GM20000 (cell line): ENCODE measurements at places on chromosomes 4 and X.

DNA sequence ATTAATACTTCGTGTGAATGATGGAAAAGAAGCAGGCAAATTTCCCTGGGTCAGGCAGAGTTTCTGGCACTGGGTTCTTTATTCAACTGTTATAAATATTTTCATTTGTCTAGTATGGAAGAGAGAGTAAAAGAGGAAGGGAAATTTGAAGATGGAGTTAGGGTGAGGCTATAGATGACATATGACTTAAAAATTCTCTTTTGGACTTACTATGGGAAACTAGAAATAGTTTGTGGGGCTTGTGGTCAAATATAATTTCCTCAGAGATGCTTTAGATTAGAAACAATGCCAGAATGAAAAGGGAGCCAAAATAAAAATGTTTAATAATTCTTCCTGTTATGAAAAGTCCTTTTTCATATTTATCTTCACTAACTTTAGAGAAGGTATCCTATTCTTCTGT lies 103.2 kb downstream of the GC start:
- no peak for DNase-seq

DNA sequence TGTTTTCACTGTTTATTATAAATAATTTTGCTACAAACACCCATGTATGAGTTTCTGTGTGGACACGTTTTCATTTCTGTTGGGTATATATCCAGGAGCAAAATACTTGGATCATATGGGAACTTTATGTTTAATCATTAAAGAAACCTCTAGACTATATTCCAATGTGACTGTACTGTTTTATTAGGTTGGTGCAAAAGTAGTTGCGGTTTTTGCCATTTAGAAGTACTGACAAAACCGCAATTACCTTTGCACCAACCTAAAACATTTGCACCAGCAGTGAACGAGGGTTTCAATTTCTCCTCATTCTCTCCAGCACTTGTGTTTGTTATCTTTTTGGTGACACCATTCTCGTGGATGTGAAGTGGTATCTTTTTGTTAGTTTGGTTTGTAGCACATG lies 565.0 kb downstream of the TRIML1 start:
- DNase-seq, result no peak

DNA sequence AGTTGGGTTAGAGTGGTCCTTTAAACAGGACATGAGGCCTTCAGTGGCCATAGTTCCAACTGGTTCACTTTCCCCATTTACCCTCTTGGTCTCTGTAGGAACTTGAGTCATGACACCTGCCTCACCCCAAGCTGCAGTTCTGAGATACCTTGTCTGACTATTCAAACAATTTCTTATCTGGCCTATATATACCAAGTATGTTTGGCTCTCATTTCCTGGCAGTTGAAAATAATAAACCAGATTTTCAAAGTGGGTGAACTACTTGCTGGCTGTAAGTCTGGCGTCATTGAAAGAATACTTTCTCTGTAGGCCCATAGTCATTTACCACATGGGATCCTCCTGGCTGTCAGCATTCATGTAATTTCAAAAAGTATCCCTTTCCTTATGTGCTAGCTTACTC lies 228.8 kb downstream of the SHROOM3 start:
- DNase-seq, result no peak

DNA sequence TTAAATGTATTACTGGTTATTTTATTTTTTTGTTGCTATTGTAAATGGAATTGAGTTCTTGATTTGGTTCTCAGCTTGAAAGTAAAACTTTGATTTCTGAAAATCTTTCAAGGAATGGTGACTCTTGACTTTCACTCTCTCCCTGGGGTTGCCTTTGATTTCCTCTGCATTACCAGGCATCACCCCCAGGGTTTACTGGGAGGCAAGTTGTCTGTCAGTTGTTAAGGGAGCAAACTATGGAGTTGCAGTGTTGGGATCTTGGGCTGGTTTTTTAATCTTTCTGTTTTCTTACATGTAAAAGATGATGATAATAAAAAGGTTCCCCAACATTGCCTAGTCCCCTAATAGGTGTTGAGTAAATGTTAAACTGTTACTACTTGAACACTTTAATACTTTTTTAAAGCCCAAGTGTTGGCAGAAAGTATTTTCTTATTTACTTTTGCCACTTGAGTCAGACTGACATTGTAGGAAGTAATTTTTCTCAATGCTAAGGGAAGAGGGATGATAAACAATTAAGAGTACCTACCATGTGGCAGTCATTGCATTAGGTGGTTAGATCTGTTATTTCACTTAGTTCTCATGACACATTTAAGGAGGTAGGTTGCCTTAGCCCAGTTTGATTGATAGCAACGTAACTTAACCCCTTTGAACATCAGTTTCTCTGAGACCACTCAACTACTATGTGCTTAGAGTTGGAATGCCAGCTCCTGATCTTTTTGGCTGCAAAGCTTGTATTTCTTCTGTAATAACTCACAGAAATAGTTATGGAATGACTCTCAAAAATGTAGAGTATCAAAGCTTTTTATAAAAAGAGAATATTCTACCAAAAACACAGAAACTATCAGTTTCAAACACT lies 67.1 kb downstream of the DCLK2 start:
- no peak for DNase-seq

- no peak for DNase-seq
Observed at GRCh38 chr4:31518796-31519250, 798.7 kb downstream of the PCDH7 start.

GRCh38 chr4:39505581-39505980 lies 21.7 kb downstream of the UGDH start:
- no peak for DNase-seq

DNA sequence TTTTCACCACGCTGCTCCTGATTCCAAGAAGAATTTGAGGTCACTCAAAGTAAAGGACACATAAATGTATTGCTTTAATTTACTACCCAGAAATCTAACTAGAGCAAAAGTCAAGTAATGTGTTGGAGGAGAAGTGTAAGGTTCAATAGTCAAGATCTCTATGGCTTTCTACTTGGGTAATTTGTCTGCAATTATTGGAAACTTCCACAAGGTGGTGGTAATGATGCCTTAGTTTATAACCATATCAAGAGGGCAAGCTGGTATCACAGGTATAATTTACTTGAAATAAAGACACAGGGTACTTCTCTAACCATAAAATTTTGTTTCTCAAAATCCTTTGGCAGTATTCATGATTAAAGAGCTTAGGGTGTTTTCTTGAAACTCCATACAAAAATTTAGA lies 10.2 kb upstream of the GRIA3 start:
- no peak for DNase-seq

- no peak for DNase-seq
Observed at GRCh38 chr4:53476232-53477037, 99.0 kb downstream of the FIP1L1 start.

- DNase-seq, result no peak
Observed at GRCh38 chrX:47172971-47173792, 20.4 kb upstream of the UBA1 start.

GRCh38 chr4:187883836-187884475 lies 111.6 kb upstream of the ZFP42 start:
- no peak for DNase-seq

GRCh38 chr4:66688674-66689073 lies 856.6 kb downstream of the CENPC start:
- no peak for DNase-seq

- DNase-seq, result no peak
Observed at GRCh38 chrX:13094828-13095341, 50.5 kb upstream of the FAM9C start.

DNA sequence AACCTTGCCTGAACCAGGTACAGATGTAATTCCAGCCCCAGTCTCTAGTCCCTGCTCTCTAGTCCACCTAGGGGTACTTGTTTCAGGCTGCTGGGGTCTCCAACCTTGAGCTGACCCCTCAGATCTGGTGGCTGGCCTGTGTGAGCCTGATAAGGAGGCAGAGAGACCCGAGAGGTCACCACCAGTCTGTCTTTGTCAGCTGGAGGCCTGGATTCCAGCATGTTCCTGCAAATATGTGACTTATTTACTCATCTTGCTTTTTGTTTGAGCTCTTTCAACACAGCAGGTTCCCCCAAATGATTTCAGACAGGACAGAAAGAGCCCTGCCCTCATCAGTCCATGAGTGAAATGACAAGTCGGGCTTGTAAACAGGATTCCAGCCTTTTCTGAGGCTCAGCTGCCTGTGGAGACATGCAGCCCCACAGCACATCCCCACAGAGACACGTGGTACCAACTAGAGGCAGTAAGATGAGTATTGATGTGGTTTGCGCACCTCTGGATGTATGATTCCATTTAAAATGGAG lies 37.5 kb upstream of the STK26 start:
- no peak for DNase-seq

- no peak for DNase-seq
Observed at GRCh38 chrX:150363561-150364346, 637 bp downstream of the MAMLD1 start.

GRCh38 chr4:158621729-158622128 lies 50.0 kb downstream of the C4orf46 start:
- no peak for DNase-seq

- DNase-seq, result peak; percentile 26
Observed at GRCh38 chrX:101417981-101418841, 10.2 kb downstream of the HNRNPH2 start.

DNA sequence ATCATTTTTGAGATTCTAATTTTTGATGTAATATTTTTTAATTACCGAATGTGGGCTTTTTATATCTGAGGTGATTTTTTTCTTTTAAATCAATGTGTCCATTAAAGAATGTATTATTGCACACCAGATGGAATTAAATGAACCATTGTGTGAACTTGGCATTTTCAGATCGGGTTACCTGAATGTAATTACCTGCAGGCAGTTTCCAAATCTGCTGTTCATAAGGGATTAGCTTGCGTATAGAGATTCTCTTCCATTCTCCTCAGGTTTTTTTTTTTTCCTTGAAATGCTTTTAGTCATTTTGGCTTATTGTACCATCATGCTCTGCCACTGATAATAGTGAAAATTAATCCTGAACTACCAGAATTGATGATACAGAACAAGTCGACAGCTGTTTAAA lies 511.5 kb upstream of the ATOH1 start:
- no peak for DNase-seq

DNA sequence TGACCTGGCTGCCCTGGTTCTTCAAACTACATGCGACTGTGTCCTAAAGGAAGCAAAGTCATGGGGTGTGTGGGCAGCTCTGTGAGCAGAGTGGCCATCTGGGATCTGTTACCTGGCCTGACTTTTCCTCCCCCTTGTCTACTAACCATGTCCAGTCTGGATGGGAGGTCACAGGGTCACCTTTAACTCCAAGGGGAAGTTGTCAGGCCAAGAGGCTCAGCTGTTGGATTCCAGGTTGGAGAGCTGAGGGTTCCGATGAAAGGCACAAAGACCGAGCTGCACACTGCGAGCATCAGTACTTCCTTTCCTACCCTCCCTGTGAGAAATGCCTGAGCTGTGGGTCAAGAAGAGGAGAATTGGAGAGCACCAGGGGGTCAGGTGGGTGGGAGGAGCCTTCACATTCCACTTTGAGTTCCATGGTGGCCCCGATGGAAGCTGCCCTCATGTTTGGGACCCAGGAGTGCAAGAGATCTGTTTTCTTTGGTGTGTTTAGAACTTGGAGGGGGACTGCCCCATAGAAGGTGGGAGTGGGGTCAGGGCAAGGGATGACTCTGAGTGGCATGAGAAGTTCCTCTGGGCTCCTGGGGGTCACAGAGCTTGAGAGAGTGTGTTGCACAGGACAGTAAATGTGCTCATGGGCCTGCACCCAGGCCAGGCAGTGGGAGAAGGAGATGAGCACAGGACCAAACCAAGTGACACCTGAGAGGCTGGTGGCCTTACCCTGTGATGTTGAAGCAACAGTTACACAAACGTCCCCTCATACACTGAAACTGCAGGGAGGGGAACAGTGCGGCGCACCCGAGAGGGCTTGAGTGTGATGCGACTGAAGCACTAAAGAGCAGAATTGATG lies 36.2 kb downstream of the RGS12 start:
- DNase-seq, result no peak

DNA sequence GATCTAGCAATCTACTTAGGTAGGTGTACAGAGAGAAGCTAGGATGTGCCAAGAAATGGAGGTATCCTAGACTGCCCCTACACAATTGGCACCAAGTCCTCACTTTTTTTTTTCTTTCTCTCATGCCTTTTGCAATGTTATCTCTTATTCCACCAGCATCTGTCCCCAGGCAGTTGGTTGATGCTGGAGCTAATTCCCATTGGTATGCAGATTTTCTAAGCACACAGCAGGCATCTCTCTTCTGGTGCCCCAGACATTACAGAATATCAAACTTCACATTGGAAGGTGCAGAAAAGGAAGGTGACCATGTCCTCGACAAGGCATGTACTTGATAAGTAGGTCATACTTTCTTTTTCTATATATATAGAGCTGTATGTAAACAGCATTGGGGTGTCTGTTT lies 21.6 kb downstream of the LUZP4 start:
- DNase-seq, result no peak

DNA sequence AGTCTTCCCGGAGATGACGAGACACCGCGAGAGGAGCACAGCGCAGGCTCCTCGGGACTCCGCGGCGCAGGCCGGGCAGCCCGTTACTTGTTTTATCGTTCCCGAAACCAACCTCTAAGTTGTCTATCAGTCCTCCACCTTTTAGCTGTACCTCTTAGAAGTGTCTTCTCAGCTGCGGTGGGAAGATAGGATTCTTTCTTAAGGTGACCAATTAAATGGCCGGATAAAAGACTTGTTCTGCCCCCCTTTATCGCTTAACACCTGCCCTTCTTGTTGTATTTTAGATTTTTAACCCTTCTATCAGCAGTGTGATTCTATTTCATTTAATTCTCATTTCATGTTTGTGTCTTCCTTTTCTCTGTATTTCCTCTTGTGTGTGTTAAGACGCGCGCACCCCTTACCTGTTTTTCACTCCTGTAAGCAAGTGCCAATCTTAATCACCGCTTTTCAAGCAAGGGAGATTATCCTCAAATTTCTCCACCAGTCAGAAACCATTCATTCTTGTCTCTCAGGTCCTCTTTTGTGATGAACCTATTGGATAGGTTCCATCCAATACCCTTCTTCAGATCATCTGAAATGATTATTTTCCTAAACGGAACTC lies at the start of gene SLC9B2:
SLC9B2 (minus strand) TSS at position 15 of the 601 bp plus-strand sequence. CDS start 9,211 bp downstream, outside the sequence.
- DNase-seq, result peak; percentile 71

DNA sequence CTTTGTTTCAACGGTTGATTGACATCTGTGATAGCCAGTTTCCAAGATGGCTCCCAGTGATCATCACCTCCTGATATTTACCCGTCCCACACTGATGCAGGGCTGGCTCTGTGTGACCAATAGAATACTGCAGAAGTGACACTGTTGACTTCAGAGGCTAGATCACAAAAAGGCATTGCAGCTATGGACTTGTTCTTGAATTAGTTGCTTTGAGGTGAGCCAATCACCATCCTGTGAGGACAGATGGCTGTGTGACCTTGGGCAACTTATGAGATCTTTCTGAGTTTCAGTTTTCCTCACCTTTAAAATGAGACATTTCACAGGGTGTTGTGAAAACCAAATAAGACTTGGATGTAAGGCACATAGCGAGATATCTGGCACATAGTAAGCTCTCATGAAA lies 1.8 kb upstream of the GPR82 start:
- DNase-seq, result no peak

GRCh38 chrX:83819304-83819703 lies 41.6 kb upstream of the CYLC1 start:
- DNase-seq, result no peak

GRCh38 chr4:6781561-6781960 lies 966 bp upstream of the KIAA0232 start:
- DNase-seq, result no peak
